ENCODE measurements at places on chromosomes 1 and 21.
A peak's percentile ranks its signal among the peaks of the same experiment; 100 is the strongest.

GRCh38 chr1:153494976-153495535 lies 34.6 kb upstream of the S100A7 start:
- peak; percentile 51 for DNase-seq

DNA sequence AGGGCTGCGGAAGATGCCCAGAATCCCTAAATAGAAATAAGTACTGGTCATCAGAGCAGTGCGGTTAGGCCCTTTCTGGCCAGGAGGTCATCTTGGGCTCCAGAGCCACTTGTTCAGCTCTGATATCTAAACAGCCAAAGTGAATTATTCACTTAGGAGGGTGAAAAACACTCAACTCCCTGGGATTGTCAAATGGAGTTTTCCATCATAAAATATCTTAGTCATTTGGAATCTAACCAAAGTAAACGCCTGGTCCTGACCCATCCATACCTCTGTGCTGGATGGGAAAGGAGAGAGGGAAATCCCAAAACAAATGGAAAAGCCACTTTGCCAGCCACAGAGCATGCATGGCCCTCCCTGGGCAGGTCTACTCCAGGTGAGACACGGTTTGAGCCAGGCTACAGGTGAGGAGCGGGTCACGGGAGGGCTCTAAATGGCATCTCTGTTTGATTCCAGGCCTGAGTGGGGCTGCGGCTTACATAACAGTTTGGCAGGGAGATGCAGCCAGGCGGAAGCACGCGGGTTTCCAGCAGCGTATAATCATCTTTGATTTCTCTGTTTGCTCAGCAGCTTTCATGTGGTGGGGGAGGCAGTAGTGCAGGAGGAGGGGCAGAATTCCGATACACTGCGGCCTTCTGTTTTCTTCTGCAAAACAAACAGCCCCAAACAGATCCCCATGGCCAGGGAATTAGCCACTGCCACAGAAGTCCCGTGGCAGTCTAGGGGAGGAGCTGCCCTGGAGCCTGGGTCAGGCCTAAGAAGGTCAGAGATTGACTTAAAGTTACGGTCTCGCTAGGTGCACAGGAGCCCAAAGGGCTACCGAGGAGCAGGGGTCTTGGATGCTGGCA lies 59.1 kb upstream of the ZNF648 start:
- peak; percentile 77 for DNase-seq

GRCh38 chr1:82836973-82837680 lies 1036.4 kb downstream of the ADGRL2 start:
- DNase-seq = no peak

DNA sequence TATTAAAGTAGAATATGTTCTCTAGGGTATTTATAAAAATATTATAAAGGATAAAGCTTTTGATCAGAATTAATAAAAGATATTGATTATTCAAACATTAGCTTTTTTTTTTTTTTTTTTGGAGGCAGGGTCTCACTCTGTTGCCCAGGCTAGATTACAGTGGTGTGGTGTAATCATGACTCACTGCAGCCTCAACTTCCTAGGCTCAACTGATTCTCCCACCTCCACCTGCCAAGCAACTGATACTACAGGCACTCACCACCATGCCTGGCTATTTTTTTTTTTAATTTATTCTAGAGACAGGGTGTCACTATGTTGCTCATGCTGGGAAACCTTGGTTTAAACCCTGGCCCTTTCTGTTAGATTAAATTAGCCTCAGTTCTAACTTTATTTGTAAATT lies 188.3 kb downstream of the CLEC20A start:
- DNase-seq = no peak

DNA sequence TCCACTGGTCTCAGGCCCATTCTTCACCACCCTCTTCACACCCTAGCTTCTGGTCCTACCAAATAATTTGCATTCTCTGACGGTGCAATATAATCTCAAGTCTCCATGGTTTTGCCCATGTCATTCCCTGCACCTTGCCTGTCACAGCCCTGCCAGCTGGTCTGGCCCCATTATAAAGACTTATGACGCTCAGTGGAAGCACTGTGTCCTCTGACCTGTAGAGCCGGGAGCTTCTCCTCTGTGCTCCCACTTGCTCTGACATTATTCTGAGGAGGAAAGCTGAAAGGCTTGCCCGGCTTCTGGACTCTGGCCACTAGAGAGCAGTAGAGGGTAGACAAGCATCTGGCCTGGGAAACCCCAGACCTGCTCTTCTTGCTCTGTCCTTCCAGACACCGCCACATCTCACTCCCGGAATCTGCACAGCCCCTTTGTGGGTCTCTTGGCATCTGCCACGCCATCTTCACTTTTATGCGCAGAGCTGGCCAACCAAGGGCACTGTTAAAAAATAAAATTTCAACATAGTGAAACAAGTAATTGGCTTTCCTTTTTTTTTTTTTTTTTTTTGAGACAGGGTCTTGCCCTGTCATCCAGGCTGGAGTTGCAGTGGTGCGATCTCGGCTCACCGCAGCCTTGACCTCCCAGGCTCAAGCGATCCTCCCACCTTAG lies 44.4 kb downstream of the NENF start:
- DNase-seq = peak; percentile 92

DNA sequence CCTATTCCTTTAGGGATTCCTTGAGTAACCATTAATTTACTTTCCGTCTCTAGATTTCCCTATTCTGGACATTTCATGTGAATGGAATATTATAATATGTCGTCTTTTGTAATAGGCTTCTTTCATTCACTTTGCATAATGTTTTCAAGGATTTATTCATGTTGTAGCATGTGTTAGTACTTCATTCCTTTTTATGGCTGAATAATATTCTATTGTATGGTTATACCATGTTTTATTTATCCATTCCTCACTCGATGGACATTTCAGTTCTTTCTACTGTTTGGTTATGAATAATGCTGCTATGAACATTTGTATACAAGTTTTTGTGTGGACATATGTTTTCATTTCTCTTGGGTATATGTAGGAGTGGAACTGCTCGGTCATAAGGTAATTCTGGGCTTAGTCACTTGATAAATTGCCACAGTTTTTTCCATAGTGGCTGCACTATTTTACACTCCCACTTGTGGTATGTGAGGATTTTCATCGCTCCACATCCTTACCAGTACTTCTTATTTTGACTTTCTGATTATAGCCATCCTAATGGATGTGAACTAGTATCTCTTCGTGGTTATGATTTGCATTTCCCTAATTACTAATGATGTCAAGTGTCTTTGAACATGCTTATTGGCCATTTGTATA lies 17.7 kb downstream of the PPP2R5A start:
- no peak for DNase-seq

- no peak for DNase-seq
Measured at GRCh38 chr1:114468047-114468446, 43.0 kb downstream of the TRIM33 start.

DNA sequence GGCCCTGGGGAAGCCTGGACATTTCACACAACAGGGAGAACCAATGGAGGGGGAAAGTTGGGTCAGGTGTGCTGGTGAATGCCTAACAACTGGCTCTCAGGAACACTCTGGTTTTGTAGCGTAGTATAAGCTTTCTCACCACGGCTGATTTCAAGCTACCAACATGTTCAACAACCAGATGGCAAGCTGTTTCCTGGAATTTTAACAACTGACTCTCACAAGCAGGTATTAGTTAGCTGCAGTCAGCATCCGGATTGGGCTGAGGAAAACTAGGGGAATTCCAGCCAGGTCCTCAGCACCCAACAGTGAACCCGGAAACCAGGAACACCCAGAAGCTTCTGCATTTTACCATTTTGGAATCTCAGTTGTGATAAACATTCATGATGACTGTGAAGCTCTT lies 162.3 kb upstream of the CAMK1G start:
- no peak for DNase-seq

- DNase-seq = no peak
Measured at GRCh38 chr21:33684923-33685560, 42.7 kb downstream of the ITSN1 start.

- no peak for DNase-seq
Measured at GRCh38 chr1:49251019-49251784, 474.5 kb upstream of the BEND5 start.

- no peak for DNase-seq
Measured at GRCh38 chr1:89064632-89065031, 376 bp downstream of the GBP1 start.

DNA sequence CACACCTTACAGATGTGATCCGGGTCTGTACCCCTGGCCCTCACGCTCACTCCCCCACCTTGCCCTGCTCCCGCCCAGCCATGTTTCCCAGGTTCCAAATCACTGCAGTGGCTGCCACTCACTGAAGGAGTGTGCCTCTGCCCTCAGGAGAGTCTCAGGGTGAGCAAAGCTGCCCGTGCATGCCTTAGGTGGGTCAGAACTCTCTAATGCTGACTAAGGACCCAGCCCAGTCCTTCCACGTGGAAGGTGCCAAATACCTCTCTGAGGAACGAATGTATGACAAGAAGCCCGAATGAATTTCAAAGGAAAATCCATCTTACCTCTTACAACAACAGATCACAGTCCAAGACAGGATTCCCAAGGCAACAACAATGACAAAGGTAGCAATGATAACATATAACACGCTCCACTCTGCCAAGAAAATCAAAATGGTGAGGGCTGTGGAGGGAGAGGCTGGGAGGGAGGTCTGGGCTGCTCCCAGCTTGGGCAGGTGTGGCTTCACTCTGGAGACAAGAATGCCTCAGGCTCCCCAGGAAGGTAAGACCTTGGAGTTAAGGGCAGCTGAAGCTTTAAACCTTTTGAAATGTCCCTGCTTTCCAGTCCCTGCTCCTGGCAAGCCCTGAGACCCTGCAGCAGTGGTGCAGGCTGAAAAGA lies 115.2 kb downstream of the KIAA0319L start:
- DNase-seq = no peak

DNA sequence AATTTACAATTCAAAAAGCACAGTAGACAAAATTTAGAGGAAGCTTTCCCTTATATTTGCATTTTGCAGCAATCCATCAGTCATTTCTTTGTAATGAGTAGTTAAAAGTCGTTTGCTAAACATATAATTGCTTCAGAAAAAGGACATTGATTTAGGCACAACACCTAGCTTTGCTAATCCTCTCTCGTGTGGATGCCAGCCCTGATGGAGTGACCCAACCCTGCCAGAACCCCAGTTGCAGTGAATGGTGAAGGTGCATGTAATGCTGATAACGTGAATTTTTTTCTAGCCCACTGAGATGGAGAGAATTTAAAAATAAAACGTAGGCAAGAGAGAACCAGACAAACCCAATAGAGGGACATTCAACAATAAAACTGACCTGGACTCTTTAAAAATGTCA lies 263.4 kb downstream of the GRIK1 start:
- no peak for DNase-seq

- DNase-seq = no peak
Measured at GRCh38 chr1:247409869-247410544, 6.0 kb upstream of the NLRP3 start.

- no peak for DNase-seq
Measured at GRCh38 chr1:7335224-7335879, 435.7 kb upstream of the VAMP3 start.

- DNase-seq = no peak
Measured at GRCh38 chr1:206814716-206815341, 42.5 kb upstream of the IL10 start.

DNA sequence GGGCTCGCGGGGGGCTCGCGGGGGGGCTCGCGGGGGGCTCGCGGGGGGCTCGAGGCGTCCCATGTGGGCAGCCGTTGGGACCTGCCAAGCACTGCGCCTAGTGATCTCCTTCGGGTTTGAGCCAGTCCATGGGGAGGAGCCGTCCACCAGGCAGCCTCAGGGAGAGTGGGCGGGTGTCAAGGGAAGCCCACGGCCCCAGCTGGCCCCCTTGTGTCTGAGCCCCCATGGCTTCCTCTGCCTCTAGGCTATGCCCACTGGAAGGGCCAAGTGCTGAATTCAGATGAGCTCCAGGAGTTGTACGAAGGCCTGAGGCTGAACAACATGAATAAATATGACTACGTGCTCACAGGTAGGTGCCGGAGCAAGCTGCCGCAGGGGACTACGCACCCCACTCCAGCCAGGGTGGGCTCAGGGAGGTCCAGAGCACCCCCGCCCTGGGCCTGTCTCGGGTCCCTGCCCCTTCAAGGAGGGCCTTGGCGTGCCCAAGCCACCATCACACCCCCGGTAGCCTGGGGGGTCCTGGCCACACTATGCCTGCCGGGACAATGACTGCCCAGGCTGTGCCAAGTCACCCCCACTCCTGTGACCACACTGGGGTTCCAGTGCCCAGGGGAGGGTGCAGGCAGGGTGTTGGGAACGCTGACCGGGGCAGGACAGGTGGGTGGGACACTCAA lies 22.6 kb downstream of the PDXK start:
- DNase-seq = no peak

DNA sequence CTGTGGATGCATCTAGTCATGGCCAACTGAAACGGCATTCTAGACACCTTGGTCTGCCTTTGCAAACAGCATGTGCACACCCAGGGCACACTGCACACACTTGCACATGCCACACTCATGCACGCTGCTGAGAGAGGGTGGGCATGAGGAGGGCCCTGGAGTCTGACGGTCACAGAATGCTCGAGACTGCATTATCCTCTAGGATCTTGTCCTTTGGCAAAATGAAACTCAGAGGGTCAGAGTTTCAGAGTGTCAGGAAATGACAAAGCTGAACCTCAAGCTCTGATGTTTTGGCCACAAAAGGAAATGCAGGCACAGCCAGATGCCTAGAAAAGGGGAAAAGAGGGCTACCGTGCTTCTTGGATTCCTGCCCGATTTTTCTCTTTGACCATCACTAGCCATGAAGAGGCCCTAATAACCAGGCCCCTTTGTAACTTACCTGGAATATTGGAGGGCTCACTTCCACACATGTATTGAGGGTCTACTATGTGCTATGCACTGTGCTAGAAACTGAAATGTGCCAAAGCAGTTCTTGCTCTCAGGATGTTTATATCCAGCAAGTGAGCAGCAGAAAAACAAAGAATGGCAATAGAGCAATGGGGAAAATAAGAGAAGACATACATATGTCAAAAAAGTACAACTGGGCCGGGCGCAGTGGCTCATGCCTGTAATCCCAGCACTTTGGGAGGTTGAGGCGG lies 65.4 kb downstream of the TOMM20 start:
- no peak for DNase-seq

GRCh38 chr1:164670786-164671185 lies 111.8 kb downstream of the PBX1 start:
- DNase-seq = no peak

DNA sequence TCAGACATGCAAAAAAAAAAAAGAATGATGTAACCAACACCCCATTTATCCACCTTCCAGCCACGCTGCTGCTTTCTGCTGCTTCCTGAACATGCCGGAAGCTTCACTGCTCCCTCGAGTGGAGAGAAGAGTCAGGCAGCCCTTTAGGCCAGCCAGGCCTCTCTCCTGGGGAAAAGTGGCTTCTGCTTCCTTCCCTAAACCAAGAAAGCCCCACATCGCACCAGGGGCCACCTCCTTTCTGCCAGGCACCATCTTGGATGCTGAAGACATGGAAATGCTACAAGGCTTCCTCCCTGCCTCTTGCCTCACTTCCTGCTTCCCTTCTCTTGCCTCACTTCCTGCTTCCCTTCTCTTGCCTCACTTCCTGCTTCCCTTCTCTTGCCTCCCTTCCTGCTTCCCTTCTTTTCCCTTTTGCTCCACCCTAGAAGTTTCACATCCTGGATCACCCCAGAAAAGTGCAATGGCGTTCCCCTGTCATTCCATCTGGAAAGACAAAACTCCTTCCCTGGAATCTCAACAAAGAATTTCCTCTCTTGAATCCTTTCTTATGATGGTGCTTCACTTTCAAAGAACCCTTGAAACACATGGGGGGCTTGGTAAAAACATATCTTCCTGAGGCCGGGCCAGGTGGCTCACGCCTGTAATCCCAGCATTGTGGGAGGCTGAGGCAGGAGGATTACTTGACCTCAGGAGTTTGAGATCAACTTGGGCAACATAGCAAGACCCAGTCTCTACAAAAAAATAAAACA lies 18.7 kb downstream of the TNFRSF8 start:
- DNase-seq = no peak
